ENCODE measurements at places on chromosomes 7 and 10.

DNA sequence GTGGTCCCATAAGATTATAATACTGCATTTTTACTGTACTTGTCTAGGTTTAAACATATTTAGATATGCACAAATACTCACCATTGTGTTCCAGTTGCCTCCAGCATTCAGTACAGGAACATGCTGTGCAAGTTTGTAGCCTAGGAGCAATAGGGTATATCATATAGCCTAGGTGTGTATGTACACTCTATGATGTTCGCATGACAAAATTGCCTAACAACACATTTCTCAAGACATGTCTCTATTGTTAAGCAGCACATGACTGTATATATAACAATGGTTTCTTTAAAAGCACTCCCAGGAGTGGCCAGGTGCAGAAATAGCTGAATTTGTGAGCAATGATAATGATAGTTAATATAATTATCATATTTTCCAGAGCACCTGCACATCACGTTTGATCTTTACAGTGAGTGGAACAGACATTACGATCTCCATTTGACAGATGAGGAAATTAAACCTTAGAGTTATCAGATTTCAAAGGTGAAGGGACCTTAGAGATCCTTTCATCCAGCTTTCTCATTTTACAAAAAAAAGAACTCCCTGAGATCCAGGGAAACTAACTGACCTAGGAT is 99.2 kb upstream of the PDCD4 start:
- no peak for DNase-seq

DNA sequence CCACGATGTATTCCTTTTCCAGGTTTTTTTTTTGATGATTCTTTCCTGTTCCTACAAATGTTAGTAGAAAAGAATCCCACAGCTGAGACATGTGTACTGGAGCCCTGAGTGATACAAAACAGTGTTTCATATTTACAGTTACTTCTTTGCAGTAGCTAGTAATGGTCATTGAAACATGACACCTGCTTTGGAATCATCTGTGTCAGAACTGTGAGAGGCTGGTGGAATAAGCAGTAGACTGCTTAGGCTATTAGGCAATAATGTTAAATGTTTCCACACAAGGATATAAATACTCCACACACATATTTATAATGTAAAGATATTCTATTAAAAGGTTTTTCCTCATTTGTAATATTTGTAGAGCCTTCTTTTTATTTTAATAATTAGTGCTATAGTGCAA is 394.0 kb downstream of the THSD7A start:
- no peak for DNase-seq

GRCh38 chr7:23617482-23617881 is 20.3 kb downstream of the CCDC126 start:
- no peak for DNase-seq

GRCh38 chr10:129079705-129080104 is 387.3 kb upstream of the MGMT start:
- no peak for DNase-seq

DNA sequence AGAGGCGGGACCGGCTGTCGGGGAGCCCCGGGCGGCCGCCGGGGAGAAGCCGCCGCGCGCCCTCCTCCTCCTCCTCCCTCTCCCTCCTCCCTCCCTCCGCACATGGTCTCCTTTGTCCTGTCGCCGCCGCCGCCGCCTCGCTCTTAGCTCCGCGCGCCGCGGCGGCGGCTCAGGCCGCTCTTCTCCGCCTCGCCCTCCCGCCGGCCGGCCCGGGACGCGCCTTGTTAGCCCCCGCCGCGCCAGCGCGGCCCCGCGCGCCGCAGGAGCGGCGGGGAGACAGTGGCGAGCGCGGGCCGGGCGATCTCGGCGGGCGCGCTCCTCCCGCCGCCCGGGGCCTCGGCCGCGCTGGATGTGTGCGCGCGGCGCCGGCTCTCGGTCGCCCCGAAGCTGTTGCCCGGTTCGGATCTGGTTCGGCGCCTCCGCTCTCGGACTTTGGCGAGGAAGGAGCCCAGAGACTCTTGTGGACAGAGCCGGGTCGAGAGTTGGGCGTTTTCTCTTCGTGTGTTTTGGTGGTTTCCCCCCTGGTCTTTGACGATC is 437.4 kb upstream of the GALNT17 start:
- no peak for DNase-seq

- DNase-seq = no peak
Measured at GRCh38 chr7:139538881-139539635, 15.6 kb downstream of the CLEC2L start.

GRCh38 chr7:36535866-36536664 is 146.4 kb downstream of the ANLN start:
- no peak for DNase-seq

DNA sequence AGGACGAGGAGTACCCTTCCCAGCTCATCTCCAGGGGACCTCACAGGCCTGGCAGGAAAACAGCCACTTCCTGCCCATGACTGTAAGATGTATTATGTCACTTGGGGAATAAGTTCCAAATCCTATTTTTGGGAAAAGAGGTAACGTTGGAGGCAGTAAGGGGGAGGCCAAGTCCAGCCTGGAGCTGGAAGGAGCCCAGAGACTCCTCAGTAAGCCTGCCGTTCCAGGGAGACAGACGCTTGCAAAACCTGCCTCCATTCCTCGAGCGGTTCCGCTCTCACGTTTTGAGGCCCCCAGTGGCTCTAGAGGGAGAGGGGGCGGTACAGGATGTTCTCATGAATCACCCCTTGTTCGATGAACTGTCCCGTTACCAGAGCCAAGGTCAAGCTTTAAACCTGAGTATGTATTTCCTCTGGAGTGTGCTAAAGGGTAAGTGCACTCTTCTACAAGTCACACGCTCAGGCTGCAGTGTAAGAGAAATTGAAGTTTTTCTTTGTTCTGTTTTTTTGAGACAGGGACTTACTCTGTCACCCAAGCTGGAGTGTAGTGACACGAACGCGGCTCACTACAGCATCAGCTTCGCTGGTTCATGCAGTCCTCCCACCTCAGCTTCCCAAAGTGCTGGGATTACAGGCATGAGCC is 45.5 kb upstream of the CYTH3 start:
- DNase-seq = no peak

DNA sequence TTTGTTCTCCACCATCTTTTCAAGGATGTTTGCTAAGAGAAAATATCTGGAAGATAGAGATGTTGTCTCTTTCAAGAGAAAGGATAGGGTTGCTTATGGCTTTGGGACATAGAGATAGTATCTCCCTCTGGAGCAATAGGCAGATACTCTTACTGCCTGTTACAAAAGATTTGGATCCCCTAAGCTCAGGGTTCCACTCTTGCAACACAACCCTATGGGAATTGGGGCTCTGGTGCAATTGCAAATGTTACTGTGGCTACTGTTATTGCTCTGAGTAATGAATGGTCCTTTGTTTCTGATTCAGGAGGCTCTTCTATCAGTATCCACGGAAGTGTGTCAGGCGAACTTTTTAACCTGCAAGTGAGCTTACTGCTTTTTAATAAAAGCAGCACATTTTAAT is 88.8 kb downstream of the GPR85 start:
- DNase-seq = no peak

DNA sequence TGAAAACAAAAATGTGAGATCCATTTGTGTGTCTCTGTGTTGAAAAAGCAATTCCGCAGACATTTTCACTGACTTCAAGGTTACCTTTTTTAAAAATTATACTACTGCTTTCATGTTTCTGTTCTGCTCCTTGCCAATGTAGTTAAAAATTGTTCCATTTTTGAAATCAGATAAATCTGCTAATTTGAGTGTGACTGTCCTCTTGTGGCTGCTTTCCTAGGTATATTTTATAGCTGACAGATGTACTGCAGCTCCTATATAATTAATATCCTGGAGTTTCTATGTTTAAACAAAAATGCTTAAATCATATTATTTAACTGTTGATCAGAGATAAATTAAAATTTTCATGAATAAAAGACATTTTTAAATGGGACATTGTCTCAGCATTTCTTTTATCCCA is 177.6 kb upstream of the LRRTM3 start:
- no peak for DNase-seq

GRCh38 chr10:72009425-72010081 is 45.4 kb downstream of the CHST3 start:
- no peak for DNase-seq

- no peak for DNase-seq
Measured at GRCh38 chr10:78045237-78045636, 11.6 kb downstream of the RPS24 start.

GRCh38 chr10:101545898-101546297 is 42.2 kb downstream of the POLL start:
- no peak for DNase-seq

DNA sequence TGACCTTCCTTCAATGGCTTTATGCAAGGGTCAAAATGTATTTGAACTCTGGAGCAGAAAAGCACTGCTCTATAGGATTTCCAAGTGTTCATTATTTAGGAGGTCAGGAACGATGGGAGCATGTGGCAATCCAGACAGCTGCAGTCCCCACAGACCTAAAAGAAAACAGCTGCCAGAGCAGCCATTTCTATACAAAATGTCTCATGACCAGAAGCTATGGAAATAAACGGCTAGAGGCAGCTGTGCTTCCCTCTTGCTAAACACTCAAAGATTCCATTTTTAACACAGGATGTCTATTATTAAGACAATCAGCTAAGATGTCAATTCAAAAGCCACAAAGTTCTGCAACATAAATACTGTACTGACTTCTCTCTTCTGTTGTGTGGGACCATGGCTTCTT is 879.1 kb upstream of the C7orf33 start:
- DNase-seq = no peak

DNA sequence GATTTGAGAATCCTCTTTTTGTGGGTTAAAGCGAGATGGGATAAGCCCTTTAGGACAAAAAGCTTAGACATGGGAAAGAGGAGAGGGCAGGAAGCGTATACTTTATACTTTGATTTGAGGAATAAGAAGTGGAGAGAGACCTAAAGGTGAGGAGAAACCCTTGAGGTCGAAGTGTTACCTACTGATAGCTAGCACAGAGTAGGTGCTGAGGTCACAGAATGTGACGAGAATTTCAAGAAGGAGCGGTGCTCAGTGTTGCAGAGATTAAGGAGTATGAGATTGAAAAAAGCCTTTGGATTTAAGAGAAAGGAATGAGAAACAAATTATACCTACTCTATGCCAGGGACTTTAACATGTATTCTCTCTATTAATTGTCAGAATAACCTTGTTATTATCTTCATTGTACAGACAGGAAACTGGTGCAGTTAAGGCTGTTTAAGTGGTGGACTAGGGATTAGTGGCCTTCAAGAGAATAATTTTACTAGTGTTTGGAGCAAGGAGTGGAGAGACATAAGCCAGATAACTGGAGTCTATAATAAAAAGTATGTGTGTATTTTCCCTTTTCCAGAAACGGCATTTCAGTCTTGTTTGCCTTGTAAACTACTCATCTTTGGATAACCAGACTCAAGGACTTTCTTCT is 8.8 kb downstream of the CAPZA2 start:
- no peak for DNase-seq

GRCh38 chr10:44757551-44758205 is 153.5 kb upstream of the TMEM72 start:
- DNase-seq = no peak

DNA sequence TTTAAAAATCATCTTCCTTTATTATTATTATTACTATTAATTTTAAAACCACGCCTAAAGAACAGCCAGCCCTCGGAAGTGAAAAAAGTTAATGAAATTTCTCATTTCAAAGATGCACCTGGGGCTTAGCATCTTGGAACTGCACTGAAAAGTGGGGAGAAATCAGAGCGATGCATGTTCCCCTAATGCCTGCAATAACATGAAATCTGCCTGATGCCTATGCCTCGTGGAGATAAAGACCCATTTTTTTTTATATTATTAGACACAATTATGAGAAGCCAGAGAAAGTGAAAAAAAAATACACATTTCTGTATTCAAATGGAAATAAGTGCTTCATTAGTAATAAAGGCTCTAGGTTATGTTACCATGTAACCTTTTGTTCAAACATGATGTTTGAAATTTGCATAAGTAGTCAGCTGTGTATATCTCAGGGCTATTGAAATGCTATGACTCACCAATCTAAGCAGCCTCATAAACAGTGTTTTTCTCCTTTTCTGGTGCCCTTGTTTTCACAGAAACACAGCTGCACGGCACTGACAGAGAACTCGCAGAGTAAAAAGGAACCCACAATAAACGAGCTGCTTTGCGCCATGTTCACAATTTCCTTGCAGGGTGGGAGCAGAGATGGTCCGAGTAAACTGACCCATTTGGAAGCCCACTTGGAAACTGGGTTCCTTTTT is 175.8 kb upstream of the PRKCQ start:
- DNase-seq = no peak

- DNase-seq = no peak
Measured at GRCh38 chr10:128642502-128642901, 516.3 kb upstream of the MKI67 start.

DNA sequence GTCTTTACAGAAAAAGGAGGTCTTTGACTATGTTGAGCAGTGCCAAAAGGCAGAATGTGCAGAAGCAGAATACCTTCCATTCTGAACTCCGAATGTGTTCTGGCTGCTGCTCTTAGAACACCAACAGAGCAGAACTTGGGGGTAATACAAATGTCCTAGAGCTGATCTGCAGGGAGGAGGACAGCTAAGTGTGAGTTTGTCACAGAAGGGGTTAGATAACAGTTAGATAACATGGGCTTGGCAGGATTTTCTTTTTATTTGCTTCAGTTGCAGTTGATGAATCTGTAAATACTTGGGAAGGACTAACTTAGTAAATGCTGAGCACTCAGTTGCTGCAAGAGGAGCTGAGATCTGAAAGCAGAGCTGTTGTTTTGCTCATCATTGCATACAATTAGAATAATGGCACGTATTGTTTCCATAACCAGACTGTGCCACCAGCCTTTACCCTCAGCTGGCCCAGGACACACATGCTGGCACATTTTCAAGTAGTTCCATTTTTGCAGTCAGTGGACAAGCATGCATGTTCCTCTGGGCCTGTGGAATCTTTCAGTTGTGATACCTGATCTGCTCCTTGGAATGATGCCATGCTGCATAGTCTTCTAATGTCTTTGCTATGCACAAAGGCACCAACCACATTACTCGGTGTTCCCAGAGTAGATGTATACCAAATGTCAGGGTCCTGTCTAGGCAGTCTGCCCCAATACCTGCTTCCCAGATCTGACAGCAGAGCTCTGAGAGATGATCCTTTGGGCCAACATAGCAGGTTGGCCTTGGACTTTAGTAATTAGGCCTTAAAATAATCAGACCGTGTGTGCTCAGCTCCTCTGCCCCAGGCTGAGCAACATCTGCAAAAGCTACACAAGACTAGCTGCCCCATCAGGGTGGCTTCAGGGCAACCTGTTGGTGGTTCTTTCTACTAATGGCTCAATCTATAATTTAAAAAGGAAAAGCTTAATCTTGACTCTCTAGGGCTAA is 55.7 kb downstream of the GSDME start:
- no peak for DNase-seq

GRCh38 chr7:142669074-142669654 is 80.1 kb upstream of the PRSS1 start:
- no peak for DNase-seq

Measured in stimulated activated CD4-positive, alpha-beta T cell treated with anti-CD3 and anti-CD28 coated beads, Interleukin-1b, Interleukin-23, amount 100 ng/mL, for 1 hour (primary cell).